ENCODE measurements at places on chromosomes 5 and 9. TPM values are rescaled to one million over a fixed set of nuclear protein-coding genes. Genes with fewer than 3 reads are reported as not detected.

- no peak for DNase-seq
These were observed 726.5 kb upstream of the RIOK2 start for GRCh38 chr5:97909541-97909940.

The FBP2 gene
- total RNA-seq, result not detected

GRCh38 chr5:124628721-124629596 is 117.5 kb downstream of the ZNF608 start:
- DNase-seq, result peak; percentile 98

DNA sequence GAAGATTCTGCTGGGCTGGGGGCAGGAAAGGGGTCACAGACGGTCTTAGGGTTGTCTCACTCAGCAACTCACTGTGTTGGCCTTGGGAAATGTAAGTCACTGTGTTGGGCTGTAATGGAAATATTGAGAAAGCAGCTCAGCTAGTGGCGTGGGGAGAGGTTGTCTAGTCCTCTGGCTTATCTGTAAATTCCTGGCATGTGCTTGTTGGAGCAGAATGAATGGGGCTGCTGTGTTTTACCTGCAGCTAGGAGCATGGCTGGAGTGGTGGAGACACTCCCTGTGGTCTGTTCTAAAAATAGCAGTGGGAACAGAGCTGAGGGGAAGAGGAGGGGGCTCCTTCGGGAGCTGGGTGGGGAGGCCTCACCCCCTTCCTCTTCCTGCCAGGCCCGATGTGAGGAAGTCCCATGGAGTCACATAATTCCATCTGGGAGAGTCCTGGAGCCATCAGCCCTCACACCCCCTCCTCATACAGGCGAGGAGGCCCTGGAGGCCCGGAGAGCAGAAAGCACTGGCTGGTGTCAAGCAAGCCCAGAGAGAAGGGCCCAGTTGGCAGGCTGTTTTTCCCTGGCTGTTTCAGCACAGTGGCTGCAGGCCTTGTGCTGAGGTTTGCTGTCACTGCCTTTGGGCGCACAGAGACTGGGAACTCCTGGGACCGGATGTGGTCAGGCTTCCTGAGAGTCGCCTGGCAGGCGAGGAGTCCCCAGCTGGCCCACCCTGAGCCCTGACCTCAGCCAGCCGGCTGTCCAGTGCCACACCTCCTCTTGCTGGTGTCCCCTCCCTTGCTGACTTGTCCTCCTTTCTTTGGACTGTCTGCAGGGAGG is 84.9 kb downstream of the RGS3 start:
- DNase-seq, result peak; percentile 33

DNA sequence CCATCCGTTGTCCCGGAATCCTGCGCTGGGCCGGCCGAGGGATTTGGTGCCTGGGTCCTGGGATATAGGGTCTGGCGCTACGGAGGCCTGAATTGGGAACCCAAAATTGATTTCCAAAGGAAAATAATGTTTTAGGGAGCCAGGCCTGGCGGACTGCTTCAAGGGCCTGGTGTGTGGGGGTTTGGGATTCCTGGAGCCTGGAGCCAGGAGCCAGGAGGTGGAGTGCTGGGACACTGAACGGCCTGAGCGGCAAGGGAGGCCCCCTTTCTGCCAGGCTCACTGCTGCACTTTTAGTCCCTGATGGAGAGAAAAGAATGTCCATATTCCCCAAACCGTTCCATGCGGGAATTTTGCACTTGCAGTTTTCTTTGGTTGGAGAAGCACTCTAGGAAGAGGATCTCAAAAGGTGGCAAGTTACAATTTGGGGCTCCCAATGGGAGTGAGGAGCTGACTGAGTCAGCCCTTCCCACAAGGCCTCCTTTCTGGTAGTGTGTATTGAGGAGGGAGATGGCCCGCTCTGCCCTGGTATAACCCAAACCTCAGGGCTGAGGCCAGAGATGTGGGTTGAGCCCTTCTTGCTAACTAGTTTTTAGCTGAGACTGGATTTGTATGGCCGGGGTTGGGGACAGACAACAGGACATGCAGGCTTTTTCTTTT is 2.2 kb downstream of the LMX1B start:
- DNase-seq, result no peak
